Activated T-helper 1 cell treated with Interleukin-2 at 50 U/mL for 16 hours (primary cell): ENCODE measurements at places on chromosomes 16 and 17.

DNA sequence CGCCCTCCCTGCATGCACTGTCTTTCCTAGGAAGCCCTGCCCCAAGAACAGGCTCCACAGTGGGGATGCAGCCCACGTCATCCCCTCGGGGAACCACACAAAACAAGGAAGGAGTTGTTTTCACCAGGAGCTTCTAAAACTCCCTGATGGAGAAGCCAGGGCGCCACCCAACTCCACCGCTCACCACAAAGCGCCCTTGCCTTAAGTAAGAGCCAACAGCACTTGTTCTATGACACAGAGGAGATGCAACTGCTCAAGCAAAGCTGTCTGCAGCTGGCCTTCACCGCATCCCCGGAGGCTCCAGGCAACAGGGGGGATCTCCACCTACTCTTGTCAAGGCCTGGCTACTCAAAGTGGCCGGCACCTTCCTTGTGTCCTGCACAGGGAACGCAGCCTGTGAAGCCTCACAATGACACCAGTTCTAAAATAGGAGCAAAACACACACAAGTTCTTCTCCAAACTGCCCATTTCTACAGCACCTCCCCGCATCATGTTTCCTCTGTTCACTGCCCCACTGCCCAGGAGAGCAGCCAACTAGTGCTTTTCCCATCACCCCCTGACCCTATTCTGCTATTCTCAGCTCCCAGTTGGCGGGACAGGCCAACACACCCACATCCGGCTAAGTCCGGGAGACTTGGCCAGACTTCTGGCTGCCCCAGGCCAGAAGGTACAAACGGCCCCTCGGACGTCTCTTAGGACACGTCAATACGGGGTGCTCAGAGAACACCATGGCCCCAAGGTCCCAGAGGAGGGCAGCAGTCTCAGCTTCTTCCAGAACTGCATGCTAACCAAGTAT is 24.2 kb downstream of the MPG start:
- DNase-seq: no peak

- DNase-seq: no peak
These were observed 1.9 kb downstream of the FOXJ1 start for GRCh38 chr17:76138896-76139752.

DNA sequence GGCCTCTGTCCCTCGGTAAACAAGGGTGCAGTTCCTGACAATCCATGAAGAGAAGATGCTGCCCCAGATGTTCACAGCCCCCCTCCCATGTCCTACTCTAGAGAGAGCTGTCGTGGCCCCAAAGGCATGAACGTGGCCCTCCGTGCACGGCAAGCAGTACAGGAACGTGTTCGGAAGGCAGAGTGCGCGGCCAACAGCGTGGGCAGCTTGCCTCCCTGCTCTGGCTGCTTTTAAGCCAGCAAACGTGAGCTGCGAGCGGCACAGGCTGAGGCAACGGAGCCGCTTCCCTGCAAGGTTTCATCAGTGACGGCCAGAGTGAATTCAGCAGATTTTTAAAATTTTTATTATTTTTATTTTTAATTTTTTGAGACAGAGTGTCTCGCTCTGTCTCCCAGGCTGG is 37.2 kb downstream of the PEMT start:
- no peak for DNase-seq

DNA sequence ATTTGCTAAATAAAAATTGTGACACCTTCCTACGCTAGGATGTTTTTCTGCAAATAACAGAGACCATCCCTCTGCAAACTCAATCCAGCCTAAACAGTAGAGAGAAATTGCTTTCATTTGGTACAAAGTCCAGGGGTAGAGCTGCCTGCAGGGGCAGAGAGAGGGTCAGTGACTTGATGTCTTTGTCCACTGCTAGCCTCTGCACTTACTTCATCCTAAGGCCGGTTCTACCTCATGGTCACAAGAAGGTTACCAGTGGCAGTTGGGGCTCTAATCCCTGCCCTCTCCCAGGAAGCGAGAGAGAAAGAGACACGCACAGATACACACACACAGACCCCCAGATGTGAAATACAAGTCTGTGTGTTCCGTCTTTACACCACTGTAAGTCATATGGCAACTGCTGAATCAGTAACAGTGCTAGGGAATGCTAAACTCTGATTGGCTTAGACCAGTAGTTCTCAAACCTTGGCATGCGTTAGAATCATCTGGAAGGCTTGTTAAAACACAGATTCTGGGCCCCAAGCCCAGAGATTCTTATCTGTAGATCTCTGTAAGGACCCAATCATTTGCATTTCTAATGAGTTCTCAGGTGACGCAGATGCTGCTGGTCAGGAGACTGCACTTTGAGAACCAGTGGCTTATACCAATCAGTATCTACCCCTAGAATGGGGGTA is 13.1 kb upstream of the LPCAT2 start:
- DNase-seq: no peak

DNA sequence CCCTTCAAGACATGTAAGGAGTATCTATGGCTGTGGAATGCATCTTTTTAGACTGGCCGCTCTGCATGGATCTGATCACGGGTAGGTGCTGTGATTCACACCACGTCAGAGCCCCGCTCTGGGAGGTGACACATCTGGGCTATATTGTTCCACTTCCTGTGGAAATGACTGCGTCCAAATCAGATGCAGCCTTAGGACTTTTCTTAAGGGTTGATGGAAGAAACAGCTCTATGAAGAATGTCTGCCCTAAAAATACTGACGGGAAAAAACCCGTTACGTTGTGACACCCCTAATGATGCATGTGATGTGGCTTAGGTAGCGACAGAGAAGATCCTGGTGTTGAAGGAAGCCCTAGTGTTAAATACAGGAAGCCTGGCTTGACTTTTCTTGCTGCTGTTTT is 12.2 kb downstream of the BANP start:
- DNase-seq: peak; percentile 33

GRCh38 chr17:9239246-9239792 is 218.0 kb downstream of the NTN1 start:
- no peak for DNase-seq

DNA sequence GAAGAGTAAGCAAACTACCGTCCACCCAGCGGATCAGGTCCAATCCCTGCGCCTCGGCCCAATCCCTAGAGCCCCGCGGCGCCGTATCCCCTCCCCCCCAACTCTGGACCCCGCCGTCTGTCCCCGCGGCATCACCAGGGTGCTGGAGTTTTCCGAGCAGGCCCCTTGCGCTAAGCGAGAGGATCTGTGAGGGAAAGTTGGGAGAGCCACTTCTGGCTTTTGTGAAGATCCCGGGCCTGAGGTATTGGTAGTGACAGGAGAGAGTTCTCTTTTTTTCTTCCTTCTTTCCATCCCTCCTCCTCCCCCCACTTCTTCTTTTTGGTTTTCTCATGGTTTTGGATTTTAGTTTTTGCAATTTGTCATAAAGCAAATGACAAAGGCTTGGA is 3.5 kb upstream of the DLX4 start:
- DNase-seq: no peak

DNA sequence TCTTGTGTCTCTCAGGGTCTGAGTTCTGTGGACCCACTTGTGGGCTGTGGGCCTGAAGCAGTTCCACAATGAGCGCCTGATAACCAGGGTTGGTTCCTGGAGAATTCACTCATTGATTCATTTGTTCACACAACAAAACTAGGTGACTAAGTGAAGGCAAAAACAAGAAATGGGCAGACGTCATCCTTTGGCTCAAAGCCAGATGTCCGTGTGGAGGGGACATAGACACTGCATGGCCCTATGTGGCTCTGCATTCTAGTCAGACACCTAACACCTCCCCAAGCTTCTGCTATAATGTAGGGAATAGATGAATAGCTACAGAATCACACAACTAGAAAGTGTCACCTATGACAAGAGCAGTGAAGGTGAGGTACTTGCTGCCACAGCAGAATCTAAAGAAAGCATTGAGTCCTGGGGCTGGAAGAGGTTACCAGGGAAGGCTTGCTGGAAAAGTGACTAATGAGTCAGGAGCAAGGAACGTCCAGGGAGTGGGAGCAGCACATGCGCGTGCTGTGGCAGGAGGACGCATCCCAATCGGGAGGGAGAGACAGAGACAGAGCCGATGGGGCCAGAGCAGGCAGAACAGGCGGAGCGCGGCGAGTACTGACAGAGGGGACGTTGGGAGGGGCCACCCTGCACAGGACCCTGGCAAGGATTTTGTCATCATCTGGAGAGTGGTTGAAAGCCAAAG is 58.9 kb downstream of the CES1 start:
- no peak for DNase-seq

GRCh38 chr16:86061721-86062120 is 162.8 kb downstream of the IRF8 start:
- no peak for DNase-seq

- no peak for DNase-seq
These were observed 24.0 kb upstream of the STH start for GRCh38 chr17:45974916-45975630.

DNA sequence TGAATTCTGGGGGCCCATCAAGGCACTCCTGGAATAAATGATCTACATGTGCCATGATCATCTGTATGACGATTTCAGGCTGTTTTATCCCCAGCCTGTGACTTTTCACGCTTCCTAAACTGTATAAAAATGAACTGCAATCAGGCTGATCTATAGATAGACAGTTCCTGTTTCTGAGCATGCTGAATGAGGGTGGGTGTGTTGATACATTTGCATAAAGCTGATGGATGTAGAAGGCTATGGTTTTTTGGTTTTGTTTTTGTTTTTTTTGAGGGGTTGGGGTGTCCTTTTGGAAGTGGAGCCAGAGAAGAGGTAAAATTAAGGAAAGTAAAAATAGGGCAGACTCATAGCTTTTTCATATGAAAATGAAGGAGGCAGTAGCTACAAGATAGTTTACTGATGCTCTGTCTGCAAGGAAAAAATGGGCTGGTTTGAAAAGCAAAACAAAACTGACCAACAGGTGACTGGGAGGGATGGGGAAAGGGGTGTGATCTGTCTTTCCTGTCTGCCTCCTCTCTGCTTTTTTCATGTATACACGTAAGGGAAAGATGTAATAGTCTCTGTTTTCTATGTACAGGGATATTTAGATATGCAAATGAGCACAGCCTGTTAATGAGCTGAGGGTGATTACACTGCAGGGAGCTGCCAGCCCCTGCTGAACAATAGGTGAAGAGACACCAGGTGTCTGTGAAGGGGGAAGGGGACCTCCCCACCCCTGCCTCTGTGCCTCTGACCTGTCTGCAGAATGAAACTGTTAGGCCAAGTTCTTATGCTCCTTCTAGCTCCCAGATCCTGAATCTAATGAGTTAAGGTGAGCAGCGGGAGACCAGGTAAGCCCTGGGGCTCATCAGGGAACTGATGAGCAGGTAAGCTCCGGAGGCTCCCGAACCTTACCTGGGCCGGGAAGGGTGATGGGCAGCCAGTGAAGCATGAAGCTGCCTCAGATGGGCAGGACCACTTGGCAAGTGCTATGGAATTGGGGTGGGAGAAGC is 46.6 kb upstream of the LYRM9 start:
- DNase-seq: no peak

DNA sequence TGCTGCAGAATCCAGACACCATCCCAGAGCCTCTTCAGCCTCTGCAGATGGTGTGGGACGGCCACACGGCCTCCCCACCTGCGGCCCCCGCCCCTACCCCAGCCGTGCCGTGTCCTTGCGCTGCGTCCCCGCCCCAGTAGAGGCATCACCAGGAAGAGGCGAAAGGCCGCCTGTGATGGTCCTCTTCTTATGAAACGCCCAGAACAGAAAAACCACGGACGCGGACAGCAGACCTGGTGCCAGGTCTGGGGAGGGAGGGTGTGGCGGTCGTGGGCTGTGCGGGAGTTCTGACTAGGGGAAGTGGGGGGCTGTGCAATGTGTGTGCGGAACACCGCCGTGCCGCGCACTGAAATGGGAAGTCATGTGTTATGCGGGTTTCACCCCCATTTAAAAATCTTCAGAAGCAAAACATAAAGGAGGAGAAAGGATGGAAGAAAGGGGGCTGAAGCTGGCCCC is 25.5 kb downstream of the ACSF3 start:
- DNase-seq: no peak

DNA sequence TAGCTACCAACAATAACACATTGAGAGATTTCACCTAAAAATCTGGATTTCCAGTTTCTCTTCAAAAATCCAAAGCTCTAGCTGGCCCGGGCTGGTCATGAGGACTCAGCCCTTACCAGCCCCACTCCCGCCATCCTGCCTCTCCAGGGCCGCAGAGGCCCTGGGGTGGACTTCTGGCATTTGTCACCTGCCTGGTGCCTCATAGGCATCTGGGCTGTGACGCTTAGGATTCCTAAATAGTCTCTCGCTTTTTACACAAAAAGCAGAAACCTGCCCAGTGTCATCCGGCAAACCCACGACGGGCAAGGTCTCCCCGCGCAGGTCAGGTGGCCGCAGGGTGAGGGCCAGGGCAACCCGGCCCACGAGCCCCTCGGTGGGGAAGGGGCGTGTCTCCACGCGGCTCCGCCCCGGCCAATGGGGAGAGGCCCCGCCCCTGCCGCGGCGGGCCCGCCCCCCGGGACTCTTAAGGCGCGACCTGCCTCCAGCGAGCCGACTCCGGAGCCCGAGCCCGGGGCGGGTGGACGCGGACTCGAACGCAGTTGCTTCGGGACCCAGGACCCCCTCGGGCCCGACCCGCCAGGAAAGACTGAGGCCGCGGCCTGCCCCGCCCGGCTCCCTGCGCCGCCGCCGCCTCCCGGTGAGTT is at the start of gene VASN:
Gene VASN (plus strand): TSS at position 492 of the 644 bp plus-strand sequence. CDS start 9,030 bp downstream, outside the sequence.
- DNase-seq: peak; percentile 66

DNA sequence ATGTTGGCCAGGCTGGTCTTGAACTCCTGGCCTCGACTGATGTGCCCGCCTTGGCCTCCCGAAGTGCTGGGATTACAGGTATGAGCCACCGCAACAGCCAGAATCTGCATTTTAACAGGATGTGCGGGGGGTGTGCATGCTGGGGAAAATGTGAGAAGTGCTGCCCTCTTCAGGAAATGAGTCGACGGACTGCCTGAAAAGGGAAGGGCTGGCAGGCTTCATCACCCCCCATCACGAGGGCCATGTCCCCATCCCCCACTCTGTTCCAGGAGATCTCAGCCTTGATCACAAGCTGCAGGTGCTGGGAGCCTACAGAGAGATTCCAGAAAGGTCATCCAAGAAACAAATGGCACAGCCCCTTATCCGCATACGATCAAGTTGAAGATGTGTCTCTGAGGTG is 195.3 kb upstream of the RPL38 start:
- DNase-seq: no peak

GRCh38 chr16:89693289-89693731 is 6.8 kb downstream of the CDK10 start:
- DNase-seq: no peak

- DNase-seq: no peak
These were observed 611.5 kb downstream of the KCNJ18 start for GRCh38 chr17:22303865-22304264.
